Activated CD4-positive, alpha-beta T cell treated with anti-CD3 and anti-CD28 coated beads, Interleukin-2, amount 50 U/mL, for 48 hours (primary cell): ENCODE measurements at places on chromosomes 1 and 21.

GRCh38 chr1:79151006-79151796, 144.7 kb upstream of the ADGRL4 start:
- no peak for DNase-seq

DNA sequence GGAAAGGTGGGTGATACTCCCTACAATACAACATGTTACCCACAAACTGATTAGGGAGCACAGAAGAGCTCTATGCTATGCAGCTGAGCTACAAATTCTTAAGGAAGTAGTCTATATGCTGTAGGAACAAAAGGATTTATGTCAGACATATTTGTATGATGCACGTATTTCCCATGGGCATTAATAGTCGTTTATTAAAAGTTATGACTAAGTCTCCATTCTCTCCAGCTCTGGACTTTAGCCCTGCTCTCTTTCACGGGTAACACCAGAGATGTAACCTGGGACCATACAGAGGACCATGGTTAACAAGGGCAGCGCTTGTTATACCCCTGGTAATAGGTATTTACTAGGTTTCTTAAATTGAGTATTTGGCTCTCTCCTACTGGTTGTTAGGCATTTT, 168.2 kb upstream of the C1orf105 start:
- DNase-seq, result no peak

- DNase-seq, result no peak
These were observed 37.0 kb upstream of the ATP1A1 start for GRCh38 chr1:116335850-116336624.

DNA sequence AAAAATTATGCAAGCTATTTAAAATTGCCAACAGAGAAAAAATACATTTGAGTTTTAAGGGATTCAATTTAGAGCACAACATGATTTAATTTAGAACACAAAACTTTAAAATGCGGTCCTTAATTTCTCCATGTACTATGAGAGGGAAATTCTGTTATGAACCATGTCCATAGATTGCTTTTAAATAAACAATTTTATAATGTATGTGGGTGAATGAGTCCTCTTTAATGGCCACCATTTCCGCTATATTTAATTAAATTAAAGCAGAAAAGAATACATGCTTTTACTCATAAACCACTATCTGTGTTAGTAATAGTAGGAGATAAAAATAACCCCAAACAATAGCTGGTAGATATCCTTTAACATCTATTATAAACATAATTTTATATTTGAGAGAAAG, 914.6 kb downstream of the LTN1 start:
- no peak for DNase-seq

GRCh38 chr1:212754193-212754592, 37.4 kb downstream of the NSL1 start:
- no peak for DNase-seq

GRCh38 chr1:9659328-9659727, 7.8 kb downstream of the PIK3CD start:
- no peak for DNase-seq

- no peak for DNase-seq
These were observed 66.1 kb downstream of the HTR6 start for GRCh38 chr1:19730793-19731192.
